AG04450 (cell line): ENCODE measurements at places on chromosomes 7 and 10.

DNA sequence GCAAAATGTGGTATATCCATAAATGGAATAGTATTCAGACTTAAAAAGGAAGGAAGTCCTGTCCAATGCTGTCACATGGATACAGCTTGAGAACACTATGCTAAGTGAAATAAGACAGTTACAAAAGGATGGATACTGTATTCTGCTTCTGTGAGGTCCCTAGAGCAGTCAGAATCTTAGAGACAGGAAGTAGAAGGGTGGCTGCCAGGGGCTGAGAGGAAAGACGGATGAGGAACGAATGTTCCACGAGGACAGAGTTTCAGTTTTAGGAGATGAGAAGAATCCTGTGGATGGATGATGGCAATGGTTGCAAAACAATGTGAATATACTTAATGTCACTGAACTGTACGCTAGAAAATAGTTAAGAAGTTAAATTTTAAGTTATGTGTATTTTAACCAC, 3.8 kb downstream of the PRKCQ start:
- DNase-seq = no peak

GRCh38 chr10:14659626-14660196, 115.0 kb downstream of the FAM107B start:
- DNase-seq = no peak

GRCh38 chr7:111242141-111242755, 151.3 kb downstream of the LRRN3 start:
- DNase-seq = no peak

- no peak for DNase-seq
Measured at GRCh38 chr10:17734432-17735080, 17.4 kb upstream of the TMEM236 start.

- DNase-seq = peak; percentile 32
Measured at GRCh38 chr7:5997210-5997808, 11.5 kb downstream of the PMS2 start.

GRCh38 chr7:46581268-46581667, 660.2 kb upstream of the IGFBP3 start:
- DNase-seq = no peak

DNA sequence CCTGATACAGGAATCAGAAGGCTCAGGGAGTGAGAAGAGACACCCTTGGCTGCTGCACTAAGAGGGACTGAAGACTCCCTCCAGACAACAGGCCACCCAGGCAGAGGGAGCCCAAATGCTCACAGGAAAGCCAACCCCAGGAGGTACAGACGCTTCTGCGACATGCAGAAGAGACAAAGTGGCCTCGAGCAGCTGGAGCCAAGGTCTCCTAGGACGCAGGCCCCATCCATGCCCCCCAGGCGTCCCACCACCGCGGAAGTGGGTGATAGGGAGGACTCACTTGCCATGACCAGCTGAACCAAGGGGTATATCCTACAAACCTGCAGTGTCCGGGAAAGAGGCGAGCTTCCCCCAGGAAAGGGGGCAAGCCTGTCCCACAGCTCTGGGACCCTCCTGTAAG, 56.9 kb downstream of the CTBP2 start:
- DNase-seq = no peak

GRCh38 chr7:25310896-25311295, 82.6 kb upstream of the NPVF start:
- DNase-seq = no peak

- no peak for DNase-seq
Measured at GRCh38 chr7:28627896-28628295, 215.6 kb downstream of the CREB5 start.

- no peak for DNase-seq
Measured at GRCh38 chr7:7274782-7275181, 92.4 kb downstream of the C1GALT1 start.

GRCh38 chr10:70146489-70147258, at the start of gene TYSND1:
Gene TYSND1 (minus strand): TSS chr10:70146700. CDS start chr10:70146586, 114 bp downstream.
- peak; percentile 96 for DNase-seq

DNA sequence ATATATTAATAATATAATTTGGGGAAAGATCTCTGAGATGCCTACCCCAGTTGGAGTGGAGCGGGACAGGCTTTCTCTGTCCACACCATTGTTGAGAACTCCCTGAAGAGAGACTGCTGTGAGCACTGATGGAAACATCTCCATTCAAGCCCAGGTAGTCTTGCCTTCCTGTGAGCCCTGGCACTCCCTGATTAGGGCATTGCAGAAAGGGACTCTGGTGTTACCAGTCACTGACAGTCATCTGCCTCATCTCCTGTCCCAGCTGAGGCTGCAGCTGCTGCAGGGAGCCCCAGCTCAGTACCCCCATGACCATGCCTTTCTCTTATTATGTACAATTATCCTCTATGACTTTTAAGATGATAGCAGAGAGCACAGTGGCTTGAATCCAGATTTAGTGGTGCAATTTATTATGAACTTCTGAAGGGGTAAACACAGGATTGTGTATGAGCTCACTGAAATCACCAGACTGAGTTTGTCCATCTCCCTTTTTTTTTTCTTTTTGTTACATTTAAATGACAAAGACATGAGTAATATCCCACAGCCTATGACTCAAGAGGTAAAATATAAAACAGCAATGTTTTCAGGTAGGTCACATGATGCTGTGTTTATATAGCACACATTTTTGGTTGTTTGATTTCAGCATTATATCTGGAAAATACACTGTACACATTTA, 236.9 kb downstream of the SLC25A13 start:
- peak; percentile 18 for DNase-seq

DNA sequence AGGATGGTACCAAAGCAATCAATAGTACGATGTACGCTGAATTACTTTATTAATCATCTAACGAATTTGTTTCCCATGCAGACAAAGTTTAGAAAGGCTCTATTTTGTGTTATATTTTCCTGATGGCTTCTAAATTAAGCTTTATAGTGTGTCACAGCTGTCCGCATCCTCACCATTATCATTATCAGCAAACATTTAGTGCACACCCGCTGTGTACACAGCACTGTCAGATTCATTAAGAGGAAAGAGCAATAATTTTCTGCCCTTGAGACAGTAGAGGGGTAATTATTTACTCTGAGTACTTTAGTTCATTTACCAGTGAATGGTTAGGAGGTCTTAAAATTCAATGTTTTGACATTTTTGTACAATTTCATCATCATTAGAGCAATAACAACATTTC, 233.3 kb upstream of the PTPRZ1 start:
- DNase-seq = no peak

DNA sequence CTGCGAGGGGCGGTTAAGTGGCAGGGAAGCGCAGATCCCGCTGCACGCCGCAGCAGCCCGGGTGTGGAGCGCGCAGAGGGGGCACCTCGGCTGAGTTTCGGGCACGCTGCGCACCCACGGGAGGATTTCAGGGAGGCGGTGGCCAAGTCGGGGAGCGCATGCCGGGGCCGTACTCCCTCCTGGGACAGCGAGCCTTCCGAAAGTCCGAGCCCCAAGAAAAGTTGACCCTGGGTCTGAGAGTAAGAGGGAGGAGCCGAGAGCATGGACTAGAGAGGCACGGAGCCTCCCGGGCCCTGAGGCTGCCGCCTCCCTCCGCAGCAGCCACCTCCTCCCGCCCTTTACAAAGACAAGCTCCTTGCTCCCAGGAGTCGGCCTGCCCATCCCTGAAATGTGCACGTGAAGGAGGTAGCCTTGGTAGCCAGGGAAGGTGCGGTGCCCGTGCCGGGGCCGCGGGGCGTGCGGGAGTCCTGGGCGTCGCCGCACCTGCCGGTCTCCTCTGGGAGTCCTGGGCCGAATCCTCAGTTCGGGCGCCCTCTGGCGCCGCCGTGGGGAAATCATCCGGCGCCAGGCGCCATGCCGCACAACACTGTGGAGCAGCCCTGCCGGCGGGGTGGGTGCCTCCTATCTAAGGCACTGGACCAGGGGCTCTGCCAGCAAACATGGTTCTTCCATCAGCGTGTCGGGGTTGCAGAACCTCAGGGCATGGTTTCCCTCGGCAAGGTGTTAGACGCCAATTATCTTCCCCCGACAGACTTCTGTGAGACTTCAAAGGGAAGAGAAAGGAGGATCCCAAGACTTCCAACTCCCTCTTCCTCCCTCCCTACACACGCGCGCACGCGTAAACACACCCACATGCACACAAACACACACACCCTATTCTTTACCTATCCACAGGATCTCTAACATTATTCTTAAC, 104.0 kb downstream of the TRIL start:
- DNase-seq = no peak

DNA sequence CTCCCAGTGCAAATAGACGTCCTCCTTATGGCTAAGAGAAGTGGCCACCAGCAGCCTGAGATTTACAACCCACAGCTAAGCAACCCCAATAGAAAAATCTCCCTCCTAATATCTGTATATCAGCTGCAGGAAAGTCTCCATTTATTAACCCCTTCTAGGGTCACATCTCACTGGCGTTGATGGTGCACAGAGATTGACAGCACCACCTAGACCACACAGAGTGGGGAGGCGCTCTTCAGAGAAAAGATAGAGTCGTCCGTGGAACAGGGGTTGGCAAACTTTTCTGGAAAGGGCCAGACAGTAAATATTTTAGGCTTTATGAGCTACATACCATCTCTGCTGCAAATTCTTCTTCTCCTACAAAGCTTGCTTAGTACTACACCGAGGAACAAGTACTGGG, 60.0 kb downstream of the NAMPT start:
- no peak for DNase-seq

DNA sequence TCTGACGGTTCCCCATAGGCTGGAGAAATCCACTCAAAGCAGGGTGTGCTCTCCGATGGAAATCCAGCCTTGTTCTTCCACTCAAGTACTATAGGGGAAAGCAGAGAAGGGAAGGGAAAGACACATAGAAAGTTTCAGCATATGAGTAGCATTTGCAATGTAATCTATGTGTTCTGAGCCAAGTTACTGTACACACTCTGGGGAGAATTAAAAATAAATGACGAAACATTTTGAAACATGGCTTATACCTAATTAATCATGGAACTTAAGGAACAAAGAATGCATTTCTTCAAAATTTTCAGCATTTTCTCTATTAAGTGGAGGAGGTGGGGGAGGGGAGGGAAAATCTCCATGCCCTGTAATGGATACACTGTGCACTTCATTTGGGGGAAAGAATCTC, 198.1 kb upstream of the HABP2 start:
- no peak for DNase-seq
